ENCODE measurements at places on chromosomes 5 and 9.

DNA sequence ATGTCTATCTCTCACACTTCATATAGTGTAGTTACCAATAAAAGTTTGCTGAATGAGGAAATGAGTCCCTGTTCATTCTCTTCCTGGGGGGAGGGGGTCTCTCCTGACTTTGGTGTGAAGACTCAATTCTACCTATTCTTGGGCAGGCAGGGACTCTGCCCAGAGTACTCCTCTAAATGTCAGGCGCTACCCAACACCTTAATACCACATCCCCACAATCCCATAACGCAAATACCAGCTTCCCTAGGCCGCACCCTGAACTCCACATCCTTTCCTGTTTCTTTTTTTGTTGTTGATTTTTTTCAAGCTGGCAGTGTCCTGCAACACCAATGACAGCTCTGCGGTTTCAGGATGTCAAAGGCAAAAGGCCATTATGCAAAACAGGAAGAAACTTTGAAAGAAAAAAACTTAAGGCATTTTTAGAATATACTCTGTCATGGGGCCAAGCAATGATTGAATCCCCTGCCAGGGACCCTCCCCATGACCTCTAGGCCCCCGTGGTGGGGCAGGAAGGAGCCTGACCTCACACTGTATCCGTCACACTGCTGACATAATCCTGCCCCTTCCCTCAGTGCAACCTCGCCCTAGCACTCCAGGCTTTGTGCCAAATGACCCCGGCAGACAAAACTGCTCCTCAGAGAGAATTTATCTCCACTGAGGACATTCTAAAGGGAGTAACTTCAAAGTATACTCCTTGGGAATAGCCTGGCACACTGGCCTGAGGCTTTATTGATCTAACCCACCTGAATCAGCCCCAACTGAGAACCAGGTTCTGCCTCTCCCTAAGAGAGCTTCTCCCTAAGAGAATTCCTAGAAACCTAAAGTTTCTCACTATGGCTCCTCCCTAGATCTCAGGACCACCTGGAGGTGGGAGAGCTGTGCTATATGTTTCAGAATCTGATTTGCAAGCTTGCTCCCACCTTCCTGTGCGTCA lies 8.0 kb downstream of the B4GALT1 start:
- DNase-seq: no peak

DNA sequence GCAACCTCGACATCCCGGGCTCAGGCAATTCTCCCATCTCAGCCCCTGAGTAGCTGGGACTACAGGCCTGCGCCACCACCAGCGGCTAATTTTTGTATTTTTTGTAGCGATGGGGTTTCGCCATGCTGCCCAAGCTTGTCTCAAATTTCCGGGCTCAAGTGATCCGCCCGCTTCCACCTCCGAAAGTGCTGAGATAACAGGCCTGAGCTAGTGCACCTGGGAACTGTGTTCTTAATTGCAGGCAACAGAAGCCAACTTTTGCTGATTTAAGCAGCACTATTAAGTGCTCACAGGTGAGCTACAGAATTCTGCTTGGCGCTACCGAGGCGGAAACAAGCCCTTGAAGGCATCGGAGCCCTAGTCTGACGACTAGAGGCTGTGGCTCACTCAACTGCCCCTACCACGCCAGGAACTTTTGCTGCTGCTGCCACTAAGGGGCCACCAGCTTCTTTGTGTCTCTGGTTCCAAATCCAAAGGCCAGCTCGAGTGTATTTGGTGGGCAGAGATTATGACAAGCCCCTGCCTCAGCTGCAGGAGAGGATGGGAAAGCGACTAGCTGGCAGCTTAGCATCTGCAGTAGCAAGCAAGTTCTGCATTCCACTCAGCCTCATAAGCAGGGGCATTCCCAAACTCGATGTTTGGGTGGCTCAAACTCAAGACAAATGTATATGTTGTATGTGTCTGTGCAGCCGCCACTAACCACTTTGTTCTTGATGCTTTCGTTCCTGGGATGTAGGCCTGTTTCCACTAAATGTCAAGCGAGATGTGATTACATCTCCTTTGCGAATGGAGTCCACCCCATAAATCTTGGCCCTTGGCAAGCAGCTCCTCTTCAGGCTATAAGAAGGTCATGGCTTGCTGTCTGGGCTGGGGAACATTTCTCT lies 10.6 kb upstream of the HMCN2 start:
- DNase-seq: no peak

GRCh38 chr5:134020188-134020587 lies 15.4 kb upstream of the VDAC1 start:
- DNase-seq: no peak

GRCh38 chr9:128588581-128589233 lies 36.3 kb downstream of the SPTAN1 start:
- DNase-seq: no peak

GRCh38 chr5:22852807-22853660 lies at the start of gene CDH12:
Gene CDH12, minus strand, starts transcription at chr5:22853344.
- no peak for DNase-seq

GRCh38 chr5:126948453-126948852 lies 81.9 kb downstream of the MARCHF3 start:
- DNase-seq: no peak

DNA sequence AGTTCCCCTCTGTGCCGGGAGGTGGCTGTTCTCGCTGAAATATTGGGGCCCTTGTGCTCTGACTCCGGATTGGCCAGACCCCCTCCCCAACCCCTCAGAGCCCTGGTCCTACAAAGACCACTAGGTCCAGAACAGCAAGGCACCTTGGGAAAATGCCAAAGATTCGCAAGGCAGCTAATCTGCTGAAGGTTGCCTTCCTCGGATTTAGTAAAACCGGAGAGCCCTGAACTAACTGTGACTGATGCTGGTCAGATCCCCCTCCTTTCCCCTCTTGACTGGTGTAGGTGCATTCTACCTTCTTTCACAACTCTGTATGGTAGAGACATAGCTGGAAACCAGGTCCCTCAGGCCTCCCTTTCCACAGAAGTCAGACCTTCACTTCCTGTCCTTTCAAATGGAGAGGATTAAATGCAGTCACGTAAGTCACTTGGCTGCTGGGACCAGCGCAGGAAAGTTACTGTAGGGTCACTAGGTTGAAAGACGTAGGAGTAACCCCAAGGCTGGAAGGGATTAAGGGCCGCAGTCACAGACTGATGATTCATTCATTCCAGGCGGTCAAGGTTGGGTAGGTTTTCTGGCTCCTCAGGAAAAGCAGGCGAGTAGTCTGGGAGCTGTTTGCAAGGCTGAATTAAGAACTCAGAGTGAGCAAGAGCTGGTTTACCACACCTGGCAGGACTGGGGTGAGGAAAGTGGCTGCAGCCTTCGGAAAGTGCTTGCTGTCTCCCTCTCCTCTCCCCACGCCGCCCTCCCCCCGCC lies 5.3 kb downstream of the BARX1 start:
- DNase-seq: no peak

- DNase-seq: no peak
These were observed 86.3 kb upstream of the MELK start for GRCh38 chr9:36486329-36486932.

- no peak for DNase-seq
These were observed 36.7 kb upstream of the MAP1B start for GRCh38 chr5:72070529-72070928.

DNA sequence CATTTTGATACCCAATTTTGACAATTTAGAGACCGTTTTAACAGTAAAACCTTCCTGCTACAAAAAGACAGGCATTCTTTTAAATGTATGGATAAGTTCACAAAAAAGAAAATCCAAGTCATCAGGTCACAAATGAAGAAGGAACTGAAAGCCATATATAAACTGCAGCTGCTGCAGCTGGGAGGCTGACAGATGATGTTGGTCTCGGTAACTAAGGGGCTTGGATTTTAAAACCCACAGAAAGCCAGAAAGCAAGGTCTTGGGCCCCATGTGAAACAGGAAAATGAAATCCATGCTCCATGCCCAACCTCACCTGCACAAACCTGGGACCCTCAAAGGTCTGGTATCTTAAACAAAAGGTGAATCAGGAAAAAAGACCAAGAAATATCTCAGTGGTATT lies 15.7 kb upstream of the C5orf34 start:
- no peak for DNase-seq

DNA sequence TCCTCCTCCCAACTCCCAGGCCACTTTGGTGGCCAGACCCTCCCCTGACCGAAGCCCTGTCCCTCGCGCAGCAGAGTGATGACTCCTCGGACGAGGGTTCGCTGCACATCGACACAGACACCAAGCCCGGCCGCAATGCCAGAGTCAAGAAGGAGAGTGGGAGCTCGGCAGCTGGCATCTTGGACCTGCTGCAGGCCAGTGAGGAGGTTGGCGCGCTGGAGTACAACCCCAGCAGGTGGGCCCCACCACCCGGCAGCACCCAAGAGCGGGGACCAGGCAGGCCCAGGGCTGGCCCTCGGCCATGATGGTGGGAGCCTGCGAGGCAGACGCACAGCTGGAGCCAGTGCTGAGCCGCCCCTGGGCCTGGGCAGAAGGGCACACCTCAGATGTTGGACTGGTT lies 90.6 kb downstream of the PHF2 start:
- no peak for DNase-seq

DNA sequence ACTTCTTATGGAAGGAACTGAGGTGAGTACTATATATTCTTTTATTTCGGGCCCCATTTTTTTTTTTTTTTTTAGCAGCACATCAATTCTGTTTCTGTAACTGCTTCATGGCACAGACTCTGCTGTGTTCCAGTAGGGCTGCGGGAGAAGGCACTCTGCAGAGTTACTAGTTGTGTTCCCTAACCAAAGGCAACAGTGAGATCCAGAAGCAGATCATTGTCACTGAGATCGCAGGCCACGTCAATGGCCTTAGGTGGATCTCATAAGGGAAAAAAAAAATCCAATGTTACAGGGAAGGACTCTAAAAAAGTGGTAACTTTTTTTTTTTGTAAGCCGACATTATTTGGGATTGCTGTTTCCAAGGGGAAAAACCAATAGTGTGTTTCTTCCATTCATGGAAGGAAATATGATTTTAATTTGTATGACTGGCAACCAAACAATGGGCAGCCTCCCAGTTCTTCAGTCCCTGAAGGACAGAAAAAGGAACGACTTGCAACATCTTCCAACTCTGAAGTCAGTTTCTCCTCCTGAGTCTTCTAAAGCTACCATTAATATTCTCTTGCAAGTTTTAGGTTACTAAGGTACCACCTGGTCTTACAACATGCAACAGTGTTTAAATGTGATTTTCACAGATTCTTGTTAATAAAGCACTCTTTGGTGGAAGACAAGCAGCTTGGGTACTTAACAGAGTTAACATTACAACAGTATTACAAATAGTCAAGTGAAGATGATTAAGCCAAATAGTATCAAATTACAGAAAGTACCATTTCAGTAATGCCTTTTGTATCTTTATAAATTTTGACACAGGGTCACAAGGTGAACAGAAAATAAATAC lies 52.8 kb downstream of the HABP4 start:
- DNase-seq: no peak
